ENCODE measurements at places on chromosomes 16 and 17. TPM values are rescaled to one million over a fixed set of nuclear protein-coding genes. Genes with fewer than 3 reads are reported as not detected.
A peak's percentile ranks its signal among the peaks of the same experiment; 100 is the strongest.

DNA sequence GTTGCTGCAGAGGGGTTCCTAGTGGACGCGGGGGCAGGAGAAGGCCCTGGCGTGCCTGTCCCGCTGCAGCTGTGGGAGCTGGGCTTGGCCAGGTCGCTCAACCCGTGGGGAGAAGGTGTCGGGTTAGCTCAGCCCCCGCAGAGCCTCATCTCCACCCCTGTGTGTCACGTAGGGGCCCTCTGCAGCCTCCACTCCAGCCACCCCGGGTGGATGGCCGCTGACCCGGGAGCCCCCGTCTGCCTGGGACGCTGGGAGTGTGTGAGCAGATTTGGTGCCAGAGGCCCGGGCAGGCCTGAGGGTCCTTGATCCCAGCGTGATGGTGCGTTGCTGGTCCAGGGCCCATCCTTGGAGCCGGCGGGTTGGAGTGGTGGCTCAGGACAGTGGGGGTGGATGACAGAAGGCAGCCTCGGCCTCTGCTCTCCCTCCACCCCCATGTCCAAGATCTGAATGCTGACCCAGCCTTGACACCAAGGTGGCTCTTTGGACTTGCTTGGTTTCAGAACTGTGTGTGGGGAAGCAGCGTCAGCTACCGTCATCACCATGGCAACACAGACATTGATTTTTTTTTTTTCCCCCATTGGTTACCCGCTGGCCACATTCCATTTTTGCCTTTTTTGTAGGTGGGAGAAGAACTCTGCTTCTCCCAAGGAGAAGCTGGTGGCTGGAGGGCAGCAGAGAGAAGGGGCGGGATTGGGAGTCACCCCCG, 35.7 kb downstream of the BAIAP2 start:
- H3K27me3 ChIP-seq, result no peaks in the 10 kb centered on the region
- peak overlapping the region; percentile 30 for H3K27ac ChIP-seq
- no peak for DNase-seq
- no peaks in the 10 kb centered on the region for H3K36me3 ChIP-seq
- H3K4me3 ChIP-seq, result no peak overlapping the region

DNA sequence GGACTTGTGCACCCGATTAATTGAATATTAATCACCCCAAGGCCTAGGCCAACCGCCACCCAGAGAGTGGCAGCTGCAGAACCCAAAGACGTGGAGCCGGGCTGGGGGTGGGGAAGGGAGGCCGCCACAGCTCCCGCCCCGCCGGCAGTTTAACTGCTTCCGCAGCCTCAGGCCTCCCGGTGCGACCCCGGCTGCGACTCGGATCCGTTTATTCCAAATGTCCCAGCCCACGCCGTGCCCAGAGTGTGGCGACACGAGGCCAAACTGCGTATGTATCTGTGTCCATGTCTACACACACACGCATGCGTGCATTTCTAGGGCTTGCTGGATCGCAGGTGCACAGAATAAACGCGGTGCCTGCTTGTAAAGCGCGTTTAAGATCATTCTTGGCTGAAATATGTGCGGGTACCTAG, 802 bp upstream of the TOB1 start:
- H3K27ac ChIP-seq, result peak overlapping the region; percentile 100
- no peak for DNase-seq
- no peaks in the 10 kb centered on the region for H3K4me1 ChIP-seq

DNA sequence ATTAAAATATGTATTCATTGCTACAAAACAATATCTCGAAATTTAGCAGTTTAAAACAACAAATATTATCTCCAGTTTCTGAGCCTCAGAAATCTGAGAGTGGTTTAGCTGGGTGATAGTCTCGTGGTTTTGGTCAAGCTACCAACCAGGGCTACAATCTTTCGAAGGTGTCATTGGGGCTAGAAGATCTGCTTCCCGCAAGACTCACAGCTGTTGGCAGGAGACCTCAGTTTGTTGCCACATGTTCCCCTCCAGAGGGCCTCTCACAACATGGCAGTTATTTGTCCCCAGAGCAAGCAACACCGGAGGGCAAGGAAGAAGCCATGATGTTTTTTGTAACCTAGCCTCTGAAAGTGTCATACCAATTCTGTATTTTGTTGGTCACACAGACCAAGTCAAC, 12.0 kb upstream of the BCAS3 start:
- H3K27ac ChIP-seq, result no peak overlapping the region
- H3K4me3 ChIP-seq, result no peak overlapping the region
- no peaks in the 10 kb centered on the region for H3K27me3 ChIP-seq
- H3K4me1 ChIP-seq, result no peaks in the 10 kb centered on the region
- no peaks in the 10 kb centered on the region for H3K36me3 ChIP-seq
- no peak for DNase-seq

Gene PRSS8
- 29.9 TPM for total RNA-seq

Gene TEKT5
- 0.36 TPM for total RNA-seq

Gene DHX8
- total RNA-seq, result 35.7 TPM
